ENCODE measurements at places on chromosomes 12 and 14.

GRCh38 chr12:31234955-31235867, 90.7 kb downstream of the SINHCAF start:
- DNase-seq = peak; percentile 83

- DNase-seq = no peak
Measured at GRCh38 chr12:15846887-15847286, 35.3 kb upstream of the STRAP start.

- no peak for DNase-seq
Measured at GRCh38 chr14:53915364-53916014, 41.1 kb downstream of the BMP4 start.

- DNase-seq = no peak
Measured at GRCh38 chr12:49582201-49582600, 14.3 kb upstream of the MCRS1 start.

GRCh38 chr14:103398427-103399195, 13.4 kb downstream of the MARK3 start:
- DNase-seq = no peak

DNA sequence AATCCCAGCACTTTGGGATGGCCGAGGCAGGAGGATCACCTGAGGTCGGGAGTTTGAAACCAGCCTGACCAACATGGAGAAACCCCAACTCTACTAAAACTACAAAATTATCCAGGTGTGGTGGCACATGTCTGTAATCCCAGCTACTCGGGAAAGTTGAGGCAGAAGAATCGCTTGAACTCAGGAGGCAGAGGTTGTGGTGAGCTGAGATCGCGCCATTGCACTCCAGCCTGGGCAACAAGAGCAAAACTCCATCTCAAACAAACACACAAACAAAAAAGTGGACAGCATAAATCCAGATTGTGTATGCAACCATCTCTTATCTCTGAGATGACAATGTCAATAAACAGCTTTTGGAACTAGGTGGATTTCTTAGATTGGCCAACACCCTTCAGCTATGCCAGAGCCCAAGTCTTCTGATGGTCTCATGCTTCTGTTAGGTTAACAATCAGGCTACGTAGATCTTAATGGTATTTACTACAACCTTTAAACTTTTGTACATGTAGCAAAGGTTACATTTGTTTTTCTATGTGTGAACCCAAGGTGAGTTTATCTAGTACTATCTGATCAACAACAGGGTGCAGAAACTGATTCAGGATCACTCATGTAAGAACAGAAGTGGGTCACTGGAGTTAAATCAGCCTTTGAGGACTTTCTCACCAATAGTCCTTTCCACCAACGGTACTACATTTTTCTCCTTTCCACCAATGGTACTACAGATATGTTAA, 73.7 kb downstream of the DUSP16 start:
- no peak for DNase-seq

DNA sequence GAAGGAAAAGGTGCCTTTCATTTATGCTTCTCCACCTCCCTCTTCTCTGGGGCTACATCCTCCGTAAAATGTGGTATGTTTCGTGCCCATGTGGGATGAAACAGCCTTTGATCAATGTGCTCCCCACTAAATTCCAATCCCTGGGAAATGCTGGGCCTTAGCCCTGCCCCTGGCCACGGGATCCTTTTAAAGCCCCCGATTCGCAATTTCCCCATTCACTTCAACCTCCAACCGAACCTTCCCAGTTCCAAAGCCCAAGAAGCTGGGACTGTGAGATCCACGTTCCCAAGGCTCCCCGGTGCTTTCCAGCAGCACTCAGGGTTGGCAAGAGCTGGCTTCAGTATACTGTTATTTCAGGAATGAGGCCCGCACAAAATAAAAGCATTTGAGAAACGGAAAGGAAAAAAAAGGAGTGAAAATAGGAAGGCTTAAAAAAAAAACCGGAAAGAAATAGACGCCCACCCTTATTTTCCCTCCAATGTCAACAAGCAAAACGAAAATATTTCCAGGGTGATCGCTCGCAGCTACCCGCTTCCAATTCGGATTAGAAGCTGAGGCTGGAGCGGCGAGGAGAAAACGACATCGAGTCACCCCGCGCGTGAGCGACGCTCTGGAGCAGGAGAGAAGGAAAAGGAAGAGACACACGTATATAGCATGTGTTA, 1.3 kb upstream of the FOXG1 start:
- DNase-seq = no peak

All from HT-29 (cell line).